ENCODE measurements at places on chromosomes 12 and 14.

DNA sequence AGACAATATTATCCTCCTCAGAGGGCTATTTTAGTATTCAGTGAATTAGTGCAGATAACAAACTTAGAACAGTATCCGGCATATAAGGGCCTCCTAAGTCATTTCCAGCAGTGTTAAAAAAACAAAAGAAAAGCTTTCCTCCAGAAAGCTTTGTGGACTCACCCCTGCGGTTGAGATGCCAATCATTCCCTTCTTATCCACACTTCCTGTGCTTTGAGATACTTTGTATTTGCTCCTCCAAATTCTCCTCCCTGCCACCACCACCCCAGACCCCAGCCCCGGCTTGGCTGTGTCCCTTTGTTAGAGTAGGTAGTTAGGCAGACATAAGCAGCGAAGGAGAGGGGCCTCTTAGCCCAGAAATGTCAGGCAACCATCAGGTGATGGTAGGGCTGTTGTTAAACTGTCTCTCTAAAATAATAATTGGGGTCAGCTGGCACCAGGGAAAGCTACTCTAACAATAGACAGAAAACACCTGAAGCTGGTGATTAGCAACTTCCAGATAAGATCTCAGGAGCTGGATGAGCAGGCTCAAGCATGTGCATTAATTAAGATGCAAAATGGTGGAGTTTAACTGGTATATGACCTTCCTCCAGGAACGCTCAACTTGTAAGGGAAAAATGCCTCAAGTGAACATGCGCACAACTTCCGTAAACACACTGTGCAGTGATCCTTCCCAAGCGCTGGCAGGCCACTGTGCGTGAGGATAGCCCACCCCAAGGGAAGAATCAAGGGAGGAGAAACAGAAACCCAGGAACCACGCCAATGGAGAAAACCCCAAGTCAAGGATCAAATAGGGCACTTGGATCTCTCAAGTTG lies 152.1 kb upstream of the EEA1 start:
- no peak for DNase-seq

- DNase-seq, result no peak
Observed at GRCh38 chr14:97688631-97689336, 891.6 kb downstream of the VRK1 start.

DNA sequence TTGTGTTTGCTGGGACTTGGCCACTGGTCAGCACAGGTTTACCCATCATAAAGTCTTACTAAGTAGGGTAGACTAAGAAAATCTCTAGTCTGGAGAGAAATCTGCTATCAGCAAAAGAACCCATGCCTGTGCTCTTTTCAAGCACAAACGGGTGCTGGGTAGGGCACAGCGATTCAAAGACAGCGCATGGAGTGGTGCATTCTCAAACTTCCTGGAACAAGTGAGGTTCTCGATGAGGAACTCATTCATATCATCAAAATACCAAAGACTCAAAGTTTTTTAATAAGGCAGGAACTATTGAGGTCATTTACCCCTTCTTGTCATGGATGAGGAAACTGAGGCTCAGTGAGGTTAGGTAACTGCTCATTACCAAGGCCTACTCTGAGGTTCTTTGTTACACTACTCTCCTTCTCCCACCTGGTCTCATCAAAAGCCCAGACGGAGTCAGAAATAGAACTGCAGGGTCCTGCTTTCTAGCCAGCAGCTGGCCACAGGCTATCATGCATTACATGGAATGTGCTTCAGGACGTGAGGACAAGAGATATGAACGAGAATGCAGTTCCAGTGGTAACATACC lies 390.3 kb downstream of the ZFP36L1 start:
- no peak for DNase-seq

DNA sequence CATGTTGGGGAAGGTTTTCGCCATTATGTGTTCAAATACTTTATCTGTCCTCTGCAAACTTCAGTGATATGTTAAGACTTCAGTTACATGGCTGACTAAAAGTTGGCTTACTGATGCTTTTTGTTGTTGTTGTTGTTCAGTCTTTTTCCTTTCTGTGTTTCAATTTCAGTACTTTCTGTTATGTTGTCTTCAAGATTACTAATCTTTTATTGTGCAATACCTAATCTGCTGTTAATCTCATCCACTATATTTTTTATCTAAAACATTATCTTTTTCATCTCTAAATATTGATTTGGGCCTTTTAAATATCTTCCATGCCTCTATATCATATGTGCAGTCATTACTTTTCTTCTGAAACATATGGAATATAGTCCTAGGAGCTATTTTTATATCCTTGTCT lies 7.0 kb downstream of the CGRRF1 start:
- no peak for DNase-seq

DNA sequence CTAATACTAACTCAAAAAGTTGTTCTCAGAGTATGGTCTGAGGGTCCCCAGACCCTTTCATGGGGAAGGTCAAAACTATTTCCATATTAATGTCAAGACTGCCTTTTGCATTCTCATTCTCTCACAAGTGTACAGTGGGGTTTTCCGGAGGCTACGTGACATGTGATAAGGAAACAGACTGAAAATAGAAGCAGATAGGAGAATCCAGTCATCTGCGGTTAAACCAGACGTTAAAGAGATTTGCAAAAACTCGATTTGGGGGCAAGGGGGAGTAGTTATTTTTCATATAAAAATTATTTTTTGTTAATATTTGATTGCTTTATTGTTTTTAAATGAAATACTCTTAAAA lies 1.0 kb upstream of the NAP1L1 start:
- DNase-seq, result no peak

DNA sequence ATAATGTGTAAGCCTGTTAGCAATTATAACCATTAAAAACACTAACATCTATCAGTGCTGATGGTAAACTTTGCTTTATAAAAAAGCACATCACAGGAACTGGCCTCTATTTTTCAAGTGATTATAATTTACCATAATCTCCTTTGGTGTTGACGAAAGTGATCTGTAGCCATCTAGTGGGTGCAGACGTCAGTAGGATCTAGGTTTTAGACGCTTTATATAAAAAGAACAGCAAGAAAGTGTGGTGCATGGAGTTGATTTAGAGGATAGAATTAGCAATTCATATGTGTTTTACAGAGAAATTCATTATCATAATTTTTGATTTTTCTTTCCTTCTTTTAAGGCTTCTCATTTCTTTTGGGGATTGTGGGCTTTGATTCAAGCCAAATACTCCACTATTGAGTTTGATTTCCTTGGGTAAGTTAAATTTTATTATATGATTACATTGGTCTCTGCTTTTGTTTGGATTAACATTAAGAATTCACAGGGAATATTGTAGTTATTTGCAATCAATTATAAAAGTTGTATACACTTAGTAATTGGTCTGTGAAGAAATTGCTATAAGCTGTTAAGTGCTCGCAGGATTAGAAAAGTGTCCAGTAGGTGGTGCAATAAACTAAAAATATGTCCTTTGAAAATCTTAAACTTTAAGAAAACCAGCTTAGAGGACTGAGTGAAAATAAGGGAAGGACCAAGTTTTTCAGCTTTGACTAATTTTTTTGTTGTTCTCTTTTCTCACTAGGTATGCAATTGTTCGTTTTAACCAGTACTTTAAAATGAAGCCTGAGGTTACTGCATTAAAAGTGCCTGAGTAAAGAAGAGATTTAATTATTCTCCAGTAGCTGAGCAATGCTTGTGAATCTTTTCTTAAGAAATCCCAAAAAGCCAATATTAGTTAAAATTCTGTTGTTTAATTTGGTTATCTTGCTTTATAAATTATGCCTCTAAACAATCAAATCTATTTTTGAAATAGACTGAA lies 59.5 kb downstream of the ETNK1 start:
- DNase-seq, result no peak

DNA sequence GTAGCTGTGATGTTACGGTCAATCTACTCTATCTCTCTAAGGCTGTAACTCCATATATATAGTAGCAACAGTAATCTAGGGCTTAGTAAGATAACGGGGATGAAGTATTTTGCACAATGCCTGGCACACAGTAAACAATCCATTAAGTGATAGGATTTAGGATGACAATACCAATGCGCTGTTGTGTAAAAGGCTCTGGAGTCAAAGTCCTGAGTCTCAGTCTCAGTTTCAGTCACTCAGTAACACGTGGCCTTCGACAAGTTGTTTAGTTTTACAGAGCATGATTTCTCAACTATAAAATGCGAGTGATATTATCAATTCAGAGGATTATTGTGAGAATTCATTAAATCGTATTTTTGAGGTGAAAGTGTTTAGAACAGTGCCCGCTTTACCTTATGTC lies 162.4 kb downstream of the GARIN6 start:
- DNase-seq, result no peak

GRCh38 chr12:39426636-39427240 lies 16.2 kb downstream of the KIF21A start:
- no peak for DNase-seq

DNA sequence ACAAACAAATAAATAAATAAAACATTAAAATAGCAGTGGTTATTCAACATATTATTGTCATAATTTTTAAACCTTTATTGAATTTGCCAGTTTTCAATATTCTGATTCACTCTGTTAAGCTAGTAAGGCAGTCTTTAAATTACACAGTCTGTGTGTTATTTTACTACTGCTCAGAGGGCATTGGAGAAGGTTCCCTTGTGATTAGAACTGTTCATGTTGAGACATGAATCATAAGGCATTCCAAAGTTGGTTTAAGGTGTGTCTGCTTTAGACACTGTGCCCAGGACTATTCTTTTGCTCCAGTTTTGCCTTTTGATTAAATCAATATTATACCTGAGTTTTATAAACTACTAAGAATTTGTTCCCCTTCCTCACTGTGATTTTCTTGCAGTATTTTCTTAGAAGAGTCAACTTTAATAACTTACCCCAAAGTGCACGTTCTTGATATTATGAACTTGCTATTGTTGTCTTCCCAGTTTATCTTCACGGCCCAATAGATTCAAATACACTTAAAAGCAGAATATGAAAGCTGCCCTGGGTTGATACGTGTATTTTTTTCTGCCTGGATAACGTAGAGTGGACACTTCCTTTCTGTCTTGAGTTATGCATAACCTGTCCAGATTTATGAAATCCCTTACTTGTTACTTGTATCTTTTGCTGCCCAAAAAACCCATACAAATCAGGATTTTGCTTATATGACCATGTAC lies 105.3 kb upstream of the BCAT1 start:
- DNase-seq, result no peak

GRCh38 chr14:99612738-99613330 lies 8.8 kb upstream of the CCDC85C start:
- no peak for DNase-seq

DNA sequence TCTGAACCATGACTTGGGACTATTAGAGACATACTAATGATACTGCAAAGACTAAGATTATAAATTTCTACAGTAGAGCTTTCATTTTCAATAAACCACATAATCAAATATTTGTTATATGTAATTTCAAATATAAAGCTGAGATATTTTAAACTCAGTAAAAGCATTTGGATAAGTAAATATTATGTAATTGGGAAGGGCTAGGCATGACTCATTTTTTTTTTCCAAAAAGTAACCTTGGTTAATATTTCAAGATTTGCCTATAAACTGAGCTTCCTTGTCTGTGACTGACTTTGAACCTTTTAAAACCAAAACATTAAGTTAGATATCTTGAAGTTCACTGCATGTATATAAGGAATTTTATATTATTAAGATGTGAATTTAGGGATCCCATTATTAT lies 332.5 kb downstream of the CEP128 start:
- no peak for DNase-seq

DNA sequence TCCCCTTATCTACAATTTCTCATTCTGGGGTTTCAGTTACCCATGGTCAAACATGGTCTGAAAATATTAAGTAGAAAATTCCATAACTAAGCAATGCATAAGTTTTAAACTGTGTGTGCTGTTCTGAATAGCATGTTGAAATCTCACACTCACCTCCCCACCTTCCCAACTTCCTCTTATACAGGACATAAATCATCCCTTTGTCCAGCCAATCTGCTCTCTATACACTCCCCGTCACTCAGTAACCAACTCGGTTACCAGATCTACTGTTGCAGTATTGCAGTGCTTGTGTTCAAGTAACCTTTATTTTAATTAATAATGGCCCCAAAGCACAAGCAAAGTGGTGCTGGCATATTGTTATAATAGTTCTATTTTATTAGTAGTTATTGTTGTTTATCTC lies 420.5 kb downstream of the GXYLT1 start:
- no peak for DNase-seq

- DNase-seq, result no peak
Observed at GRCh38 chr14:100910888-100911664, 7.6 kb upstream of the RTL1 start.

DNA sequence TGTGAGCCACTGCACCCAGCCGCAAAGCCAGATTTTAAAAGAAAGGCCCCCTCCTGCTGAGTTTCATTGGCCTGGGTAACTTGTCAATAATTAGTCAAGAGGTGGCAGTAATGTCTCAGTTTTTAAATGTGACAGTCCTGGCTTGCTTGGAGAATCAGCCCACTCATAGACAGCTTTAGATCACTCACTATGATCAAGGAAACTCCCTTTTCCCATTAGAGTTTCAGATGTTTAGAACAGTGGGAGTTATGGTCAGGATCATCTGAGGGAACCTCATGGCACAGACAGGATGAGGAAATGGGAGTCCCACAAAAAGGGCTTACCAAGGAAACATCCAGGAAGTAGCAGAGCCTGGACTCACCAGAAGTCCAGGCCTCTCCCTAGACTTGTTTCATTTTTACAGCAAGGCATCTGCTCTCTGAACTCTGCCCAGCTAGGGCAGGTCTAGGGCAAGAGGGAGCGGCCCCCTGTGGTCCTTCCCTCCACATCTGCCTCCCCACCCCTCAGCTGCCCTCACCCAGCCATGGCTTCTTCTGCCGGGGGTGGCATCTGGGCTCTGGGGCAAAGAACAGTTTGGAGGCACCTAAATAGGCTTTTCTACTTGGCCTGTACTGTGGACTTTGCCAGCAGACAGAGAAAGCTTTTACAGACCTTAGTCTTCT lies 11.2 kb downstream of the BCL2L14 start:
- no peak for DNase-seq

DNA sequence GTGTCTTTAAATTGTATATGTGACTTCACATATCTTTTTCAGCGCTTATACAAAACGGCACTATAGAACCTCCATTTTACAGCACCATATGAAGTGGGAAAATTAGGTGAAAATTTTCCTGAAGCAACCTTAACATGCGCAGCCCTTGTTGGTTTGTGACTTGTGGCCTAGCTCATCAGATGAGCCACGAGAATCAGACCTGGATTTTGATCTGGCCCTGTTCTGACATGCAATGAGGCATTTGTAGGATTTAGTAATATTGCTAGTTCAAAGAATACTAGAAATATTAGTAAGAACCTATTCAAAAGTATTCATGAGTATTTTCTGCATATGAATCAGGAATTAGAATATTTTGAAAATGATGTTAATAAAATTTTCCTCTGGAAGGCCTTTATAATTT lies 2.9 kb downstream of the CDKN1B start:
- DNase-seq, result no peak

All from GOT3 (cell line).